ENCODE measurements at places on chromosomes 12 and 14.

GRCh38 chr14:101035466-101036225, 132.1 kb upstream of the RTL1 start:
- DNase-seq = no peak

DNA sequence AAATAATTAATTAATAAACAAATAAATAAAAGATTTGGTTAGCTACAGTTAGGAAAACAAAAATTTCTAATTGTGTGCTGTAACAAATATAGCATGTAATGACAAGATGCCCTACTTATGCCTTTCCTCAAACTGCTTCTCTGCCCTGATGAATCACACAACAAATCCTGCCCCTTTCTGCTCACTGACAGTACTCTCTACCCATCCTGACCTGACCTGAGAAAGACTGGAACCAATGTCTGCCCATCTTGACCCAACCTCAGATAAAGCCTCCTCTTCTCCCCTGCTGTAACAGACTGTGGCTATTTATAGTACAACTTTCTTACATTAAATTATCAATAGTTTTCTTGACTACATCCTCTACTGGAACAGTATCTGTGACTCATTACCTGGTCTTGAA, 43.7 kb downstream of the PPP1R13B start:
- no peak for DNase-seq

- no peak for DNase-seq
Measured at GRCh38 chr12:125467363-125467762, 402.1 kb downstream of the AACS start.

GRCh38 chr12:89243771-89244170, 108.5 kb downstream of the DUSP6 start:
- no peak for DNase-seq

- no peak for DNase-seq
Measured at GRCh38 chr14:96863327-96863985, 66.3 kb downstream of the VRK1 start.

- DNase-seq = no peak
Measured at GRCh38 chr14:51507906-51508511, 143.7 kb upstream of the FRMD6 start.

- DNase-seq = no peak
Measured at GRCh38 chr14:103512701-103513611, 9.7 kb downstream of the CKB start.

GRCh38 chr14:101019990-101020710, 116.6 kb upstream of the RTL1 start:
- DNase-seq = no peak

GRCh38 chr12:475286-475685, 15.5 kb downstream of the B4GALNT3 start:
- DNase-seq = no peak
